Gastroesophageal sphincter (tissue), 4 donors: ENCODE measurements at places on chromosomes 12 and 14. TPM values are rescaled to one million over a fixed set of nuclear protein-coding genes. Genes with fewer than 3 reads are reported as not detected.

TAS2R8 gene
- not detected for total RNA-seq

CABP1 gene
- total RNA-seq: 0.81 TPM

PTHLH gene
- 0.47 TPM for total RNA-seq

BATF gene
- 3.1 TPM for total RNA-seq

KRT78 gene
- total RNA-seq: 1.4 TPM

MYH7 gene
- not detected for total RNA-seq

RITA1 gene
- total RNA-seq: 16.5 TPM
